ENCODE measurements at places on chromosomes 7 and 10.

DNA sequence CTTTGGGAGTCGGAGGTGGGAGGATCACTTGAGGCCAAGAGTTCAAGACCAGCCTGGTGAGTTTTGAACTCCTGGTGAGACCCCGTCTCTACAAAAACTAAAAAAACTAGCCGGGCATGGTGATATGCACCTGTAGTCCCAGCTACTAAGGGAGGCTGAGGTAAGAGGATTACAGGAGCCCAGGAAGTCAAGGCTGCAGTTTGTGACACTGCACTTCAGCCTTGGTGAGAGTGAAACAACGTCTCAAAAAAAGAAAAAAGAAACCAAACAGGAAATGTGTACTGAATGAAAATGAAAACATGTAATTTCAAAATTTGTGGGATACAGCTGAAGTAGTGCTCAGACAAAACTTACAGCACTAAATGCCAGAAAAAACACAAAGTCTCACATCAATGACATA, 7.6 kb downstream of the ARHGAP12 start:
- no peak for DNase-seq

DNA sequence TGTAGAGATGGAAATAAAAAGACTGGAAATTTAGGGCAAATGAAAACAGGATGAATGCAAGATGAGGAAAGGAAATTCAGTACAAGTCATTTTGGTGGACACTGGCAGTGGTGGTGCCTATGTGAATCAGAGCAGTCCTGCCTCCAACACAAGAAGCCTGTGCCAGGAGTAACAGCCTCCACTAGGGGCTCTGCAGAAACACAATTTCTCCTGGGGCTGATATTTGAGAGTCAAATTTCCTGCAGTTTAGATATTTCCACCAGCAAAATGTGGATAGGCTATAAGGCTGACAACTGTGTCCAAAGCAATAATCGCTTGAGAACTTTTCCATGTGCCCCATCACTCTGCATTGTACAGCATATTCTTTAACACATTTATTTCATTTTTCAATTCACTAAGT, 4.7 kb upstream of the PLXDC2 start:
- DNase-seq, result no peak

DNA sequence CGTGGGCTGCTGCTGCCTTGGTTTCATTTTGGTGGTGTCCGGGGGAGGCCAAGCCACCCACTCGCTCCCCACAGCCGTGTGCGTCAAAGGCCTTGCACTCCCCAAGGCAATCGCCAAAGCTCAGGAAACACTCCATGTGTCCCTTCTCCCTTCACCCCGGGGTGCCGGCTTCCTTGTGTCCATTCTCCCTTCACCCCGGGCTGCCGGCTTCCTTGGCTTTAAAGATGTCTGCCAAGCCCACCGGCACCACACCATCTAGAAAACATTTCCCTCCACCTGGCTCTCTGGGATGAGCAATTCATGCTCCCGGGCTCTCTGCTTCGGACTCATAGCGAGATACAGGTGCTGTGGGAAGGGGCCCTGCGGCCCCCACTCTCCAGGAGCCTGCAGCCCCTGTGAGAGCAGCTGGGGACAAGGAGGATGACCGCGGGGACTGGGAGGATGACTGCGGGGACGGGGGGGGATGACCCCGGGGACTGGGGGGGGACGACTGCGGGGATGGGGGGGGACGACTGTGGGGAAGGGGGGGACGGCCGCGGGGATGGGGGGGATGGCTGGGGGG, 322.1 kb downstream of the DNAJB6 start:
- no peak for DNase-seq

GRCh38 chr7:143005632-143006260, 21.2 kb downstream of the OR9A2 start:
- no peak for DNase-seq

- no peak for DNase-seq
Observed at GRCh38 chr10:11478807-11479206, 132.6 kb downstream of the USP6NL start.

DNA sequence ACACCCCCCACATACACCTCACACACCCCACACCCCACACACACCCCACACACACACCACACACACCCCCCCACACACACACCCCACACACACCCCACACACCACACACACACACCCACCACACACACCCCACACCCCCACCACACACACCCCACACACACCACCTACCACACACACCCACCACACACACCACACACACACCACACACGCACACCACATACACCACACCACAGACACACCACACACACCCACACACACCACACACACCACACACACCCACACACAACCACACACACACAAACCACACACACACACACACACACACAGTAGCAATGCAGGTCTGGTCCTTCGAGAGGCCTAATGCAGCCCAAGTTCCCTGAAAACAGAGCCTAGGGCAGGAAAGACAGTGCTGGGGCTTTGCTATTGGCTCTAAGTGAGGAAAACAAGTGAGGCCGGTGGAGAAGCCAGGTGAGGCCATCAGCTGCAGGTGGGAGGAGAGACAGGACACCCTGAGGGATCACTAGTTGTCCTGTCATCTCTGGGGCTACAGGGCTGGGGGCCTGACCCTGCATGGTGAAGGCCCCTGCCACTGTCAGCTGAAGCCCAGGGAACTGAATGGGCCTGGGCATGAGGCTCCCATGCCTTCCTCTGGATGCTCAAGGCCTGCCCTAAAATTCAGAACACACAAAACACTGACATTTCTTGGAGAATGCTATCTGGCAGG, 92.6 kb downstream of the CYTH3 start:
- DNase-seq, result no peak

- DNase-seq, result no peak
Observed at GRCh38 chr7:157019718-157020451, 9.4 kb upstream of the MNX1 start.

DNA sequence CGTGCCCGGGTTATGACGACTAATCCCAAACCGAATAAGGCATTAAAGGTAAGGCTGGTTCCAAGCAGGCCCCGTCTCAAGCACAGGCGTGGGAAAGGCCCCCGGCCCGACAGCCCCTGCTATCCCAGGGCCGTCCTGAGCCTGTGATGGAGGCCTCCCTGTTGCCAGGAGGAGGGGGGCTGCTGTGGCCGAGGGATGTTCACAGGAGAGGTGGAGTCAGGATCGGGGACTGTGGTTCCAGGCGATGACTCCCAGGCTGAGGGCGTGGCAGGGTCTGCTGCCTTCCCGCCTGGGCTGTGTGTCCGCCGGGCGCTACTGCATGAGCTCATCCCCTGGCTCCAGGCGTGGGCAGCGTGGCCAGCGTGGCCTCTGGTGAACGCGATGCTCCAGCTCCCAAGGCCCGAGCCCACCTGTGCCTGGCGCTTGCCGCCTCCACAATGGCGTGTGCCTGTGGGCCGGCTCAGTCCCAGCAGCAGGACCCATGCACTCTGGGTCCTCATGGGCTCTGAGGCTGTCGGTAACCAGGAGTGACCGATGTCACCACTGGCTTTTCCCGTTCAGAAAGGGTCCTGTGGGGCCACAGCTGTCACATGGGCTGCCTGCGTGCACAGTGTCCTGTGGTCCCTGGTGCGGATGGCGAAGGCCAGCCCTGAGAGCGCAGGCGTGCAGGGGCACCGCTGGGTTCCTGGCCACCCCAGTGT, 8.8 kb downstream of the MAFK start:
- DNase-seq, result no peak

- no peak for DNase-seq
Observed at GRCh38 chr7:68629-69028, 123.7 kb upstream of the FAM20C start.

All from esophagus squamous epithelium (tissue), 5 donors.